Vagina (tissue), 2 donors: ENCODE measurements at places on chromosomes 2 and 18. TPM values are rescaled to one million over a fixed set of nuclear protein-coding genes. Genes with fewer than 3 reads are reported as not detected.

The AKAIN1 gene
- total RNA-seq: not detected

GRCh38 chr2:95058989-95059641, 33.6 kb downstream of the MAL start:
- no peak overlapping the region for H3K4me3 ChIP-seq
- peaks cover 9% of the 10 kb centered on the region for H3K4me1 ChIP-seq
- H3K27ac ChIP-seq: no peak overlapping the region
- no peaks in the 10 kb centered on the region for H3K27me3 ChIP-seq

The IL1R2 gene
- total RNA-seq: 63.3 TPM

DNA sequence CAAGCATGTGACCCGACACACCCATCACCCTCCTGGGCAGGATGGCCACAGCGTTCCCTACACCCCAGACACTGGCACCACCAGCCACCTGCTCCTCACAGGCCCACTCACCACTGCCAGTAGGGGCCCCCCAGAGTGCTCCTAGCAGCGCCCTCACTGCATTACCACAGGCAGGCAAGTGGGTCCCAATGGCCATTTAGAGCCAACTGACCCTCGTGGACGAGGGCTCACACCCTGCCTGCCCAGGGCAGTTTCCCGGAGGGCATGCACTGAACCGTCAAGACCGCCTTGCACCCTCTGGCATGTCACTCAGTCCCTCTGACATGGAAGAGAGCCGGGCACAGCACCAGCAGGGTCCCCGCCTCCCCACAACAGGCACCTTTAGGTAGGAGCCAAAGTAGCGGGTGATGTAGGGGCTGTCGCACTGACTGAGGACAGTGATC, 7.3 kb downstream of the STK25 start:
- no peak overlapping the region for H3K27ac ChIP-seq
- H3K36me3 ChIP-seq: peaks cover 6% of the 10 kb centered on the region
- DNase-seq: no peak
- no peaks in the 10 kb centered on the region for H3K27me3 ChIP-seq
- H3K4me3 ChIP-seq: no peak overlapping the region

DNA sequence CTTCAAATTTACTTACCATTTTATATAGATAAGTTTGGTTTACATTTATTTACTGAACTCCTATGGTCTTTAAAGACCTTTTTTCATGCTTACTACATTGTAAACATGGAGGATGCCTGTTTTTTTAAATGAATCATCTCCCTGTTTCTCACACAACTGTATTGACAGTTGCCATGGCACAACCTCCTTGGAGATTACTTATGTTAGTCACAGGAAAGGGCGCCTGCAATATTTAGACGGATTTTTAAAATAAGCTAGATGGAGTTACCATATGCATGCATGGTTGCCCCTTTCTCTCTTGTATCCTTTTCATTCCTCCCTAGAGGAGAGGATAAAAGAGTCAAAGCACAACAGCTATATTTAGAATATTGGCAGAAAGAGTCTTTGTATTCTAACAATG, 34.8 kb upstream of the CCDC102B start:
- H3K27me3 ChIP-seq: no peaks in the 10 kb centered on the region
- H3K27ac ChIP-seq: no peak overlapping the region
- no peaks in the 10 kb centered on the region for H3K36me3 ChIP-seq
- H3K4me1 ChIP-seq: no peaks in the 10 kb centered on the region
- no peak overlapping the region for H3K4me3 ChIP-seq

- H3K4me3 ChIP-seq: peak overlapping the region; percentile 68
- no peaks in the 10 kb centered on the region for H3K27me3 ChIP-seq
- peaks cover 26% of the 10 kb centered on the region for H3K4me1 ChIP-seq
These were observed 807 bp downstream of the GAREM1 start for GRCh38 chr18:32469691-32470459.

GRCh38 chr2:121189661-121190381, 95.2 kb downstream of the TFCP2L1 start:
- H3K4me1 ChIP-seq: no peaks in the 10 kb centered on the region
- H3K36me3 ChIP-seq: no peaks in the 10 kb centered on the region
- no peak overlapping the region for H3K4me3 ChIP-seq
- DNase-seq: no peak
- no peak overlapping the region for H3K27ac ChIP-seq
- H3K27me3 ChIP-seq: no peaks in the 10 kb centered on the region

DNA sequence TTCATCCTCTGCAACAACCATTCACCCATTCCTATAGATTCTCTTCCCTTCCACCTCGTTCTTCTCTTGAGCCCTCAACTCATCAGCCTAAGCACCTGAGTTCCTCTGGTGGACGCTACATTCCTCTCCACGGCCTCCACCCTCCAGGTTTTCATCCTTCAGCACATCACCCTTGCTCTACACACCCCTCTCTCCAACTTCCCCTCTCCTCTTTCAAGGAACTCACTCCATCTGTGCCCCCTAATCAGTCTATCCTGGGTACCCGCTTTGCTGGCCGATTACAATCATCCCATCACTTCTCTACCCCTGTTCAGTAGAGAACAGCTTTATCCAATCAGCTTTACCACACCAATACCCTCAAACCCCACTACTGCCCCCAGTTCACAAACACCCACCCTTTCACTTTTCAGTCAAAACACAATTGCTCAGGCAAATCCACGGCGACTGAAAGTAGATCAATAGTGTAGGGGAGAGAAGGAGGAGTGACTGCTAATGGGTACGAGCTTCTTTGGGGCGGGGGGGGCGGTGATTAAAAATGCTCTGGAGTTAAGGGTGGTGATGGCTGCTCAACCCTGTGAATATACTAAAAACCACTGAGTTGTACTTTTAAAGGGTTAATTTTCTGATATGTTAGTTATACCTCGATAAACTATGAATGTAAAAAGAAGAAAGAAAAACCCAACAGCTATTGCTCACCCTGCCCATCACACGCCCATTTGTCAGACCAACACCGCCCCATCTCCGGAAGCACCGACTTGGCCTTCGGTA, 857 bp downstream of the DYM start:
- peak overlapping the region; percentile 87 for H3K4me3 ChIP-seq
- H3K36me3 ChIP-seq: no peaks in the 10 kb centered on the region
- DNase-seq: no peak
- no peaks in the 10 kb centered on the region for H3K27me3 ChIP-seq
- peak overlapping the region; percentile 97 for H3K27ac ChIP-seq

The SPEG gene
- total RNA-seq: 28.2 TPM

DNA sequence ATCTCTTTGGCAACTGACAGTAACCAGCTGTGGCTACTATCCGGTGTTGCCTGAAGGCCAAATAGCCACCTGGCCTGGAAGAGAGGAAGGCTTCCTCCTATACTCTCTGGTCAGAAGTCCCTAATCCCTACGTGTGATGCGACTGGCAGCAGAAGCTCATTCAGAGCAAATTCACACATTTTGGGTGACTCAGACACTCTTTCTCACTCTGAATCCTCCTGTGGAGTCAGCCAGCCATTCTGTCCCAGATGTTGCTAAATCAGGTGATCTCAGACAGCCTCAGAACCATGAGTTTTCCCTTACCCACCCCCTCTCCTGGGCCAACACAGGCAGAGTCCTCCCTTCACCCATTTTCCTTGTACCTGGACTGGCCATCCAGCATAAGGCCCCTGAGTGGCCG, 34.7 kb downstream of the CFAP53 start:
- no peaks in the 10 kb centered on the region for H3K4me1 ChIP-seq
- no peak for DNase-seq
- no peaks in the 10 kb centered on the region for H3K36me3 ChIP-seq
- H3K27ac ChIP-seq: no peak overlapping the region
- H3K4me3 ChIP-seq: no peak overlapping the region
- H3K27me3 ChIP-seq: no peaks in the 10 kb centered on the region

DNA sequence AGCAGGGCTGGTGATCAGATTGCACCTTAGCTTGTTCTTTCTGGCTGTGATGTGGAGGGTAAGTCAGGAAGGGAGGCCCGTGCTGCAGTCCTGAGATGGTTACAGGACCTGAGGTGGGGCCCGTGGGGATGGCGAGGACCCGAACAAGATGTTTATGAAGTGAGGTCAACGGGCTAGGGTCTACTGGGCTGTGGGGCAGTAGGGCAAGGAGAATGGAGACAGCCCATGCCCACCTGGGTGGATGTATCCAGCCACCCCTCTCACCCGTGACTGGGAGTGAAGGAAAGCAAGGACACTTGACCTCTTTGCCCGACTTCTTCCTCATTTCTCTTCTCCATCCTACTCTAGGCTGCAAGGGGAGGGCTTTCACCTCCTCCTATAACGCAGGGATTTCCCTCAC, 18.0 kb downstream of the PTMA start:
- no peak overlapping the region for H3K4me3 ChIP-seq
- no peak for DNase-seq
- H3K36me3 ChIP-seq: no peaks in the 10 kb centered on the region
- no peaks in the 10 kb centered on the region for H3K27me3 ChIP-seq
- no peaks in the 10 kb centered on the region for H3K4me1 ChIP-seq
- no peak overlapping the region for H3K27ac ChIP-seq

DNA sequence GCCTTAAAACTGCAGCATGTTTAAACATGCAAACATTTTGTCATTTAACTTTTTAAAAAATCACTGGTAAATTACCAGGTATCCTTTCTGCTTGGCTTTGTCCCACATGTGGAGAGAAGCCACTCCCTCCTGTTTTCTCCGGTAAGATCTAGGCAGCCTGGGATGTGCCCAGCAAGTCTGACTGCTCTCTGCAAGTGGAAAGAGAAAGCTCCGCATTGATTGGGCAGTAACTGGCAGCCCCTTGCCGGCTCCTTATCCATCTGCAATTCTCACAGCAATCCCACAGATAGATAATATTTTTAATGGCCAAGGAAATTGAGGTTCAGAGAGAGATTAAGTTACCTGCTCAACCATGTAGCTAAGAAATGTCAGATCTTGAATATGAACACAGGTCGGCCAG, 136.1 kb downstream of the TMEM200C start:
- H3K36me3 ChIP-seq: no peaks in the 10 kb centered on the region
- no peak overlapping the region for H3K27ac ChIP-seq
- H3K27me3 ChIP-seq: no peaks in the 10 kb centered on the region
- no peaks in the 10 kb centered on the region for H3K4me1 ChIP-seq
- no peak overlapping the region for H3K4me3 ChIP-seq
